ENCODE measurements at places on chromosomes 11 and 22.
A peak's percentile ranks its signal among the peaks of the same experiment; 100 is the strongest.

DNA sequence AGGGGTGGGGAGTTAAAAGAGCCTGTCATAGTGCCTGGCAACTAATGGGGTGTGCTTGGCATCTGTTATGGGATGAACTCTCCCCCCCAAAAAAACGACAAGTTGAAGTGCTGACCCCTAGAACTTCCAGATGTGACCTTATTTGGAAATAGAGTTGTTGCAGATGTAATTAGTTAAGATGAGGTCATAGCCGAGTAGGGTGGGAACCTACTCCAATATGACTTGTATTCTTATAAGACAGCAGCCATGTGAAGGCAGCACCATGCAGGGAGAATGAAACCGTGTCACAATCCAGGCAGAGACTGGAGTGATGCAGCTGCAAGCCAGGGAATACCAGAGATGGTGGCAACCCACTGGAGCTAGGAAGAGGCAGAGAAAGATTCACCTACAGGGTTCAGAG, 394.5 kb downstream of the TENM4 start:
- no peak for DNase-seq

- DNase-seq: no peak
Measured at GRCh38 chr11:125214601-125215565, 50.3 kb downstream of the PKNOX2 start.

DNA sequence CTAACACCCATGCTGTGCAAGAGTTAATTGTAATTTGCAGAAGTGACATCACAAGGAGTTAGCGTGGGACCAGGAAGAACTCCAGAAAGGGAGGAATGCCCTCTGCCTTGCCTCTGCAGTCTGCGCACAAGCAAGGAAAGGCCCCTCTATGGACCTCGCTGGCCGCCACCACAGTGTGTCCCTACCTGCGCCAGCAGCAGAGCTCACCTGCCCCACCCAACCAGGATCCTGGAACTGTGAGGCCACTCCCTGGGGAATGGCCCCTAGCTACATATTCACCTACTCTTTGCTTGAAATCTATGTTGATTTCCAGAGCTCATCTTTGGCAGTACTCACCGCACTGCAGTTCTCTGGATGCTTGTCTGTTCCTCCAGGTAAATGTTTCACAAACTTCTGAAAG, 72.0 kb upstream of the MTNR1B start:
- DNase-seq: no peak

- DNase-seq: no peak
Measured at GRCh38 chr11:27786331-27786730, 86.1 kb upstream of the BDNF start.

- peak; percentile 64 for DNase-seq
Measured at GRCh38 chr11:9506489-9507276, 45.9 kb downstream of the ZNF143 start.

DNA sequence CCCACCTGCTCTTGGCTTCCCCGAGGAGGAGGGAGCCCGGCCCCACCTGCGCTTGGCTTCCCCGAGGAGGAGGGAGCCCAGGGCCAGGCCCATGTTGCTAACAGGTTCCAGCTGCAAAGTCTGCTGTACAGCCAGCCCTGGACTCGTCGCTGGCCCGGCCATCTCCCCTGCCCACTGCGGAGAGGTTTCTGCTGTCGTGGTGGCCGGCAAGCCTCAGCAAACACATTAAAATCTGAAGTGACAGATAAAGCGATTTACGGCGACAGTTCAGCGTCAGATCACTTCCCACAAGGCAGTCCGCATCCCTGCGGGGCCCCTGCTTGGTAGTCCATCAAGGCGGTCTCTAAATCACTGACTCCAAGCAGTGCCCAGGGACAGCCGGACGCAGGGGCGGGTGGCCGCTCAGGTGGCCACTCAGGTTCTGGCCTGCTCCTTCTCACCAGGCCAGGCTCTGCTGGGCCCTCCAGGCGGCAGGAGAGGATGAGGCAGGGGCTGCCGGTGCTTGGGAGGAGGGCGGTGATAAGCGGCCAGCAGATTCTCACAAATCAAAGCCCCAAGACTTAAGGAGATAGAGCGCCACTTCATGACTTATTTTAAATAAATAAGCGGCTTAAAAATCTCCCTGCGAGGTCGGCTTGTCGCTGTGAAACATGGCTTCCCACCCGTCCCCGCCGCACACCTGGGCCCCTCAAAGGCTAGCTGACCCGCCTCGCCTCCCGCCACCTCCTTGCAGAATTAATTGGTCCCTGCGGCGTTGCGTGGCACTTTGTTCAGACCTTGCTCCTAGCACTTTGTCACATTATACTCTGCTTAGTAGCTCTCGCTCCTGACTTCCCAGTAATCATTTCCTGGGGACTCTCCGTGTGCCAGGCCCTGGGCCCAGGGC, 21.1 kb downstream of the MACROD1 start:
- no peak for DNase-seq

DNA sequence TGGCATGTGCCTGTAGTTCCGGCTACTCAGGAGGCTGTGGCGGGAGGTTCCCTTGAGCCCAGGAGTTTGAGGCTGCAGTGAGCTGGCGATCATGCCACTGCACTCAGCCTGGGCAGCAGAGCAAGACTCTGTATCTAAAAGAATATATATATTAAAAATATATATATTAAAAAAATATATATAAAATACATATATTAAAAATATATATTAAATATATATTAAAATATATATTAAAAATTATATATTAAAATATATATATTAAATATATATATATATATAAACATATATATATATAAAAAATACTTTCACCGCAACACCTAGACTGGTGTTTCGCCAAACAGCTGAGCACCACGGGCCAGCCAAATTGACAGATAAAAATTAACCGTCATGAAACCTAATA, 8.8 kb downstream of the TTC38 start:
- no peak for DNase-seq

GRCh38 chr22:49777569-49778249, 50.0 kb downstream of the BRD1 start:
- DNase-seq: no peak

DNA sequence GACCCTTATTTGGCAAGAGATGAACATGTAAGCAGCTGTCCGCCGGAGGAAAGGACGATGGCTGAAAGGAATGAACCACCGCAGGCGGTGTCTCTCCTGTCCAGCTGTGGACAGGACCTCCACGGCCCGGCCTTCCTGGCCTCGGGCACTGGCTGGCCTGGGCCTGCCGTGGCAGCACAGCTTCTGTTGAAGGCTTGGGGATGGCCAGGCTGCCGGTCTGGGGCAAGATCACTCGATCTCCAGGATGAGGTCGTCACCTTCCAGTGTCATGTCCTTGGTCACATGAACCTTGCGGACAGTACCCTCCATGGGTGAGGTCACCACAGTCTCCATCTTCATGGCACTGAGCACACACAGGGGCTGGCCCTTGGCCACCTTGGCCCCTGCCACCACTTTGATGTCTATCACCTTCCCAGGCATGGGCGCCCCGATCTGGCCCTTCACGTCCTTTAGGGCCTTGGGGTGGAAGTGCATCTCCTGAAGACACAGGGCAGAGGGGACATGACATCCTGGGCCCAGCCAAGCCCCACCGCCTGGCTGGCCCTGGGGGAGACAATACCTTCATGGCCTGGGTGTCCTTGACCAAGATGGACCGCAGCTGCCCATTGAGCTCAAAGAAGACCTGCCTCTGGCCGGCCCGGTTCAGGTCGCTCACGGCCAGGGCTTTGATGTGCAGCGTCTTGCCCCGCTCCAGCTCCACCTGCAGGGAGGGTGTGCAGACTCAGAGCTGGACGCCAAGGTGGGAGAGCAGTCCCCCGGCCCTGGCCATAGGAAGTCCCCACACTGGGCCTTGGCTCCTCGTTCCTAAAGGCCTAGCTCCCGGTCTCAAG, 5.6 kb downstream of the RCE1 start:
- no peak for DNase-seq

- no peak for DNase-seq
Measured at GRCh38 chr11:126156814-126157213, 54.6 kb downstream of the RPUSD4 start.

GRCh38 chr11:64316672-64317324, 561 bp downstream of the TRMT112 start:
- DNase-seq: no peak

- no peak for DNase-seq
Measured at GRCh38 chr22:48553694-48554308, 1273.9 kb downstream of the BRD1 start.

DNA sequence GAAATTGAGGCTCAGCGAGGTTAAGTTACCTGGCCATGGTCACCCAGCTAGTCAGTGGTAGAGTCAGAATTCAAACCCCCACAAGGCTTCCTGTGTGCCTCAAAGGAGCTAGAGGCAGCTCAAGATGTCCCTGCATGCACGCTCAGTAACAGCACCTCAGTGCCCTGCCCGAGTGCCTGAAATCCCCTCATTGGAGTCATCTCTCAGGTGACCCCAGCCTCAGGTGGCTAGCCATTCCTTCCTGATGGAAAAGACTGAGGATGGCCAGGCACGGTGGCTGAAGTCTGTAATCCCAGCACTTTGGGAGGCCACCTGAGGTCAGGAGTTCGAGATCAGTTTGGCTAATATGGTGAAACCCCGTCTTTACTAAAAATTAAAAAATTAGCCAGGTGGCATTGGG, 36.9 kb downstream of the LIF start:
- DNase-seq: no peak

DNA sequence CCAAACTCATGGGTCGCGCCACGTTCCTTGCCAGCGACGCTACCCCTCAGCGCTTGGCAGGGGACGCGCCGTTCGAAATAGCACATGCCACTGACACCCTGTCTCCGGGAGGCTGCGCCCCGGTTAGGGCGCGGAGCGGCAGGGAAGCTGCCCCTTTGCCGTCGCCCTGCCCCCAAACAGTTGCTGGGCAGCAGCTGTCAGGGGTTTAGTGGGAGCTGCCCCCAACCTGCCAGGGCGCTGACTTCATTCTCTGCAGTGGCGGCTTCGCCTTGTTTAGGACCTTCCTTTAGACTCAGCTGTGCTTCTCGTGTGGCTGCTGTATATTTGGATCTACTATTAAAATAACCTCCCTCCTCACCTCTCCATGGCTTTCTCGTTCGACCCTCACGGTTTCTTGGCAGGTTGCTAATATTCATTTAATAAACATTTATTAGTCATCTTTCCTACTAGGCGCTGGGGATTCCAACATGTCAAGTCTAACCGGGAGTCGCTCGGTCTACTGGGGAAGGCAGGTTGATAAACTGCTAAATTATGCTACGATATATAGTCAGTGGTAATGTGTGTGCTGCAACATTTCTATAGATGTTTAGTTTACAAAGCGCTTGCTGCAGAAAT, 782 bp downstream of the TMEM109 start:
- DNase-seq: no peak

GRCh38 chr11:14318581-14318981, 40.4 kb downstream of the RRAS2 start:
- no peak for DNase-seq

DNA sequence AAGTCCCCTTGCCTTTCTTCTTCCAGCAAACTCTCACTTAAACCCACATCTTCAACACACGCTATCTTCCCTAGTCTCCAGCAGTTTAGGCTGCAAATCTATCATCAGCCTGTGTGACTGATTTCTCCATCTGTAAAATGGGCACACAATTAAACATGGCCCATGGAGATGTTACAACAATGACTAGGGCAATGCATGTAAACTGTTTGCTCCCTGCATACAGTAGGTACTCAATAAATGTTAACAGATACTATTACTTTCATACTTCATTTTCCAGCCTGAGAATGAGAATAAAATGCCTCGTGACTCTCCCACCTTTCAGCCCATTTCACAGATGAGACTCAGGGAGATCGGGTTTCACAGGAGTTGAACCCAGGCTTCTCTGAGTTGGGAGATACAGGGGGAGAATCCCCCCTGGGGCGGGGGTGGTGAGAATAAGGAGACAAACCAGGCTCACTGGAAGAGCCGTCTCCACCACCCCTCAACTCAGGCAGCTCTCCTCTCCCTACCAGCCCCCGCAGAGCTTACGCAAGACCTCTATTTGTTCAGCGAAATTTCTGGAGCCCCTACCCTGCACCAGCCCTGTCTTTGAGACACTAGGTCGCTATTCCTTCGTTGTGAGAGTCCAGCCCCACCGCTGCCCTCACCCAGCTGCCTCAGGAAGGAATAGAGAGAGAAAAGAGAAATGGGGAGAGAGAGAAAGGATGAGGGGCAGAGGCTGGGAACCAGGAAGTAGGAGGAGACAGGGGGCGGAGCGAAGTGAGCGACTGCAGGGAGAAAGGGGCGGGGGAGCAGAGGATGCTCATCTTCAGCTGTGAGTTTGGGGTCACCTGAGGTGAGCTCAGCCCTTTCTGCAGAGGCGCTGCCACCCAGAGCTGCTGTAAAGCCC, 42.1 kb upstream of the KLHL35 start:
- peak; percentile 60 for DNase-seq

DNA sequence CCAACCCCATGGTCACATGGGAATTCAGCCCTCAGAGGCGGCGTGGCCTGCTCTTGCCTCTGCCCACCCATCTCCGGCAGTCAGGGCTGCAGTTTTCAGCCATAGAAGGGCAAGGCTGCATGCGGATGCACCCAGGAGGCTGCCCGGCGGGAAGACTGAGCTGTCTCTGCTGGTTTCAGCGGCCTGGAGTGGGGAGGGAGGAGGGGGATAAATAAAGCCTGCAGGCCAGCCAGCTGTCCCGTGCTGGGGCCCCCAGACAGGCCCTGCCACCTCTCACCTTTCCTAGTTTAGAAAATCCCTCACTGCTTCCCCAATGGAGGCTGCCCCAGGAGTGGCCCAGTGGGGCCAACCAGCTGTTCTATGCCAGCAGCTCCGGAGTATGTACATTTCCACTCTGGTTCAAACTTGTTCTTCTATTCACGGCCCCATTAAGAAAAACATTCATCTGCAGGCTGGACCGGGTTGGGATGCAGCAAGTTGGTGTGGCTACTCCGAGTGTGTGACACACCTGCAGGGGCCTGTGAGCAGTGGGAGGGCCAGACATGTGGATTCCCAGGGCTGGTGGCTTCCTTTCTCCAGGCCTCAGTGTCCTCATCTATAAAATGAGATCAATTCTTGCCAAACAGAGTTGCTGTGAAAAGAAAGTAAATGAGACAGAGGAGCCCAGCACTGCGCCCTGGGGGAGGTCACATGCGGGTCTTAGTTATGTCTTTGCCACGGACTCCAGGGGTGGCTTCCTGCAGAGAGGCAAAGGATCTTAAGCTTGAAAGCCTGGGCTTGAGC, 5.0 kb downstream of the MICALL1 start:
- DNase-seq: no peak

GRCh38 chr11:41920374-41920773, 460.9 kb upstream of the LRRC4C start:
- no peak for DNase-seq

GRCh38 chr11:129620237-129621104, 195.2 kb upstream of the TMEM45B start:
- DNase-seq: no peak

DNA sequence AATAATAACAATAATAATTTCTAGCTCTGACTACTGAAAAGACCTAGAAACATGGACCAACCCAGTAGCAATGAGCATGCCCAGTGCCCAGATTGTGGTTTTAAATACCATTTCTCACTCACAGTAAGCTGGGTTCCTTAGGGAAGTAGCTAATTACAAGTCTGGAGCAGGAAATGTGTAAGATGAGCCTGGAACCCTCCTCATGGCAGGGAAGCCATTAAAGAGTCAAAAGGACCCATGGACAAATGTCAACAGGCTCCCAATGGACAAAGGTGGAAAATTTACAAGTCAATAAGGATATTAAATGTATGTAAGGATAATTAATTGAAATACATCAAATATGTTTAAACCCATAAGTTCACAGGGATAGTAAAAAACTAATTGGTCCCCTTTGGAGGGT, 10.6 kb upstream of the CSNK2A3 start:
- no peak for DNase-seq

- peak; percentile 55 for DNase-seq
Measured at GRCh38 chr11:118625036-118625690, 17.7 kb downstream of the PHLDB1 start.
